ENCODE measurements at places on chromosomes 4 and X. TPM values are rescaled to one million over a fixed set of nuclear protein-coding genes. Genes with fewer than 3 reads are reported as not detected.

DNA sequence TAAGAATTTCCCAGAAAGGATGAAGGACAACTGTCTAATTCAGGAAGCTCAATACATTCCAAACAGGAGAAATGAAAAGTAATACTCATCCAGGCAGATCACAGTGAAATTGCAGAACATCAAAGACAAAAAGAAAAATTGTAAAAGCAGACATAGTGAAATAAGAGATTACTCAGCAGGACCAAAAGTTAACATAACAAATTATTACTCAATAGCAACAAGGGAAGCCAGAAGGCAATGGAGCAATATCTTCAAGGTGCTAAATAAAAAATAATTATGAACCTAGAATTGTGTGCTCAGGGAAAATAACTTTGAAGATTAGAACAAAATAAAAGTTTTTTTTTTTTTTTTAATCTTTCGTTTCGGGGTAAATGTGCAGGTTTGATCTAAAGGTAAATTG, 30.5 kb upstream of the ENPP6 start:
- no peak for DNase-seq

GRCh38 chr4:183610613-183611012, 48.4 kb downstream of the RWDD4 start:
- DNase-seq, result no peak

The F11 gene
- total RNA-seq, result not detected

The NIPAL1 gene
- total RNA-seq, result 2.4 TPM

DNA sequence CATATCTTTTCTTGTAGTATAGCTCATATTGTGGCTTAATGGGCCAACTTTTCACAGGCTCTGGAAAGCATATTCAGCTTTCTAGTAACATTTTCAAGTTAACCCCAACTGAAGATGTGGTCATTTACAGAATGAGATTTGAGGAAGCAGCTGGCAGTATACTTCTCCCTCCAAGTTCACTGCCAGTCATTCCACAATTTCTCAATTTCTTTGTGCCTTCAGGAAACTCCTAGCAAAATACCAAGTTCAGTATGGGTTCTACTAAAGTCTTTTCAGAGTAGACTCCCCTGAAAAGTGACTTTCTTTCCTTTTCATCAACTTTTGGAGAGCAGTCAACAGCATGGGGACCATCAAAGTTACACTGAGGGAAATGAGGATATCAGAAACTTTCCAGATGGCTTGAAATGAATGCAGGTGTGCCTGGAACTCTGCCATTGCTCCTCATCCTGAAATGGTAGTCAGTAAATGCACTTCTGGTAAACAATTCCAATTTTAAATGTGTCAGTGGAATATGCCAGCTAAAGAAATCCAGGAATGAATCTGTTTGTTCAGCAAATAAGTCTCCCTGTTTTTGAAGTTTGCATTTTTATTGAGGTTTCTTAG, 81.5 kb upstream of the TEX13D start:
- no peak for DNase-seq

GRCh38 chr4:88981993-88982392, 75.0 kb downstream of the FAM13A start:
- DNase-seq, result no peak

The OPN1MW3 gene
- total RNA-seq, result not detected

The VCX gene
- not detected for total RNA-seq

The GPC4 gene
- total RNA-seq, result 1.2 TPM

DNA sequence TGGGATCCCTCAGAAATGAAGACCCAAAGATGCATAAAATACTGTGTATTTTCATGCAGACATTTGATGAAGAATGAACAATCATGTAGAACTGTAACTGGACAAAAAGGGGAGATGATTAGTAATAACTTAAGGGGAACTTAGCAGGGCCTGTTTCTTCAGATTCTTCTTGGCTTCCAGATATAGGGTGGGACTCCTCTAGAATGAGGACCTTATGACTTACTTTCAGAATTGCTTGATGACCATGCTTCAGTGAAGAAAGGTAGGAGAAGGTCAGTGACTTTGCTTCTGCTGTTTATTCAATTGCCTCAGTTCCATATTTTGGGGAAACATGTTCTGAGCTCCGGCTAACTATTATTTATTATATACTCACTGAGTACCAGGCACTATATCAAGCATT, 580.8 kb downstream of the CENPC start:
- no peak for DNase-seq

- DNase-seq, result no peak
Observed at GRCh38 chrX:48910926-48911411, 477 bp downstream of the SLC35A2 start.

The AFM gene
- total RNA-seq, result not detected

GRCh38 chr4:77203380-77204197, 46.6 kb downstream of the CCNG2 start:
- DNase-seq, result peak; percentile 28

DNA sequence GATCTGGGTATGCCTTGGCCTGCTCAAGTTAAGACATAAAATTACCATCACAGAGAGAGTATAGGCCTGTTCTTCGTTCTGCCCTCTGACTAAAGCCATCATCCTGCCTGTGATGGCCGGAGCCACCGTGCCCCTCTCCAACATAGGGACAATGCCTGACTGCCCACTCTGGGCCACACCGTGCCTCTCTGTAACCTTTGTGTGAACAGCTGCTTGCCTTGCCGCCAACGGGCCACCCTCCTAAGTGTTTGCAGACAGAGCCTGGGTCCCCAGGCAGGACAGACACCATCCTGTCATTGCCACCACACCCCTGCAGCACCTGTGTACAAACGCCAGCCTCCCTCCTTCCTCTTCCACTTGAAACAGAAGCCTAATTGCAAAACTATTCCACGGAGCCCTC, 298.7 kb upstream of the TENM3 start:
- no peak for DNase-seq

The ZNF630 gene
- total RNA-seq, result 8.6 TPM

The MSL3 gene
- 38.3 TPM for total RNA-seq

DNA sequence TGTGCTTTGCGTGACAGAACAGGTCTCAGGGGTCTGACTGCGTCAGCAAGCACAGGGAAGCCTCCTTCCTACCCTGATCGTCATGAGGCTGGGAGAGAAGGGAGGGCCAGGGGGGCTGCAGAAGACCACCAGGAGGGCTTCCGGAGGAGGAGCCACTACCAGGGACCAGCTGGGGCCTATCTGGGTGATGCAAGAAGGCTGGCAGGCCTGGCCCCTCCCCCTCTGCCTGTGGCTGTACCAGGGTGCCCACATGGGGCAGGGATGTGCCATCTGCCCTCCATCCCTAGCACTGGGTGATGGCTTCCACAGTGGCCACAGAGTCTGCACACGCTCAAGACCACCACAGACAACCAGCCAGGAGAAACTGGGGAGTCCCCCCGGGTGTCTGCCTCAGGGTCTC, 116.4 kb upstream of the NKX1-1 start:
- no peak for DNase-seq

- DNase-seq, result no peak
Observed at GRCh38 chr4:56633486-56633885, 47.6 kb downstream of the HOPX start.

GRCh38 chrX:9912351-9913145, 54.6 kb upstream of the CLDN34 start:
- DNase-seq, result no peak

GRCh38 chrX:79728421-79728820, 286.1 kb upstream of the TBX22 start:
- no peak for DNase-seq

DNA sequence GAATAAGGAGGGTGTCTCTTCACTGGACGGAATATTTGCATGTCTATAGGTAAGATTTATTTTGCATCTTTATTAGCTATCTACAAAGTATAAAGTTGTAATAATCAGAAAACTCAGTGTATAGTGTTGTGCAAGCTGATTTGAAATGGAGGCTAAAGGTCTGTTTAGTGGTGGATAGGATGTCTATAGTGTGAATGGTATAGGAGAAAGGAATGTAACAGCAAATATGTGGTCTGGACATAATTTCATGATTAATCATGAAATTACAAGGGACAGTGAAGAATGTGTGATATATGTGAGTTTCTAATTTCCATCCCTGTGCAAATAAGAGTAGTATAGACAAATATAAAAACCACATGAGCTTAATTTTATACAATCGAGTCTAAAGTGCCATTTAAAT, 79.3 kb upstream of the CAMK2D start:
- DNase-seq, result no peak

DNA sequence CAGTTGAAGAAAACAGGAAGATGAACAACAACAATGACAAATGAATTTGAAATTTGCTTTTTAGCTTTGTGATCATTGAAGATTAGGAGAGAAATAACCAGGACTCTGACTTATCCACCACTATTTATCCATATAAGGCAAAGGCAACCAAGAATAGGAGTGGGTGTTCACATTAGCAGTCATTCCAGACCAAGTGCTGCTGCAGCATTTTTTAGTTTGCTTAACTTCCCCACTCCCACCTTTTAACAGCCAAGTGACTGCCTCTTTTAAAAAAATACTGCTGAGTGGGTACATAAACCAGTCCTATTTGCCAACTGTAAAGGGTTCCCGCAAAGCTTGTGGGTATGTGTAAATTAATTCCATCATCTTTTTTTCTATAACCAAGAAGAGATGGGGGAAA, 230.9 kb downstream of the IQCM start:
- no peak for DNase-seq

- no peak for DNase-seq
Observed at GRCh38 chr4:1276984-1277383, 12.7 kb upstream of the MAEA start.

- DNase-seq, result no peak
Observed at GRCh38 chrX:147838465-147839131, 73.1 kb upstream of the FMR1 start.

The GABRB1 gene
- total RNA-seq, result 85.6 TPM

The PWWP3B gene
- 1.2 TPM for total RNA-seq

GRCh38 chr4:182126603-182127002, 116.6 kb upstream of the TENM3 start:
- DNase-seq, result no peak

The CCDC149 gene
- total RNA-seq, result 16.3 TPM

- peak; percentile 70 for DNase-seq
Observed at GRCh38 chr4:112231779-112232713, at the start of gene AP1AR. AP1AR (plus strand) TSS chr4:112231787; CDS start chr4:112232092, 305 bp downstream.

The MAGEA12 gene
- total RNA-seq, result not detected

- DNase-seq, result no peak
Observed at GRCh38 chrX:34734383-34734782, 77.3 kb upstream of the TMEM47 start.

DNA sequence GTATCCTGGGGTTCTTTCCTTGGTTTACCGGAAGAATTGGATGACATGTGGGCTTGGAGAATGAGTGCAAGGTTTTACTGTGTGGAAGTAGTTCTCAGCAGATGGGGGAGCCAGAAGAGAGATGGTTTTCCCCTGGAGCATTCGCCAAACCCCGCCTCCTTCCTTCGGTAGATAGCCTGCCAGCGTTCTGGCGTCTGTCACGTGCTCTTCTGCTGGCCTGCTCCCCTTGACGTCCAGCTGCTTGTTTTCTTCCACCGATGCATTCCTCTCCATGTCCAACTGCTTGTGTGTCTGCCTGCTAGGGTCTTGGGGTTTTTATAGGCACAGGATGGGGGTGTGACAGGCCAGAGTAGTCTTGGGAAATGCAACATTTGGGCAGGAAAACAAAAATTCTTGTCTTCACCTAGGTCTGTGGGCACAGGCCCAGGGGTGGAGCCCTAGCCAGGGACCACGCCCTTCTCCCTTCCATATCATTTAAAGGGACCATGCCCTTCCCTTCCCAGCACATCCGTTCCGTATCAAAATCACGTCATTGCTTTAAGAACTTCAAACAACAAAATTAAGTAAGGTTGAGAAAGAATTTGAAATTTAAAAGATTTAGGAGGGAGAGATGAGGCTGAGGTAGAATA, 538.7 kb upstream of the SMIM31 start:
- DNase-seq, result no peak

GRCh38 chr4:122542411-122543236, 78.2 kb downstream of the IL21 start:
- DNase-seq, result no peak

DNA sequence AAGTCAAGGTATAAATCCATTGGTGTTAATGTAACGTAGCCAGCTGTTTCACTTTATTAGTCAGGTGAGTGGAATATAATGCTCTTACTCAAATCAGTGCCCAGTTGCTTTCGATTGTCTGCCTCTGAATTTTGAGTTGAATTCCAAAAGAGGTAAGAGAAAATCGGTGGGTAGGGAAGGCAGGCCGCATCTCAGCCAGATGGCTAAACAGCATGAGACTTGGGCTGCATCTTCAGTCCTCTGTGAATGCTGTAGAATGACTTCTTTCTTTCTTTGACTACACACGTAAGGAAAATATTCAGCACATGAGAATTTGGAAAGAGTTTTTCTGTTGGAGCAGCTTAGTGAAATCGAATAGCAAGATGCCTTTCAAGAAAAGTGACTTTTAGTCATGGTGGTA, 49.5 kb downstream of the TSPAN7 start:
- no peak for DNase-seq

DNA sequence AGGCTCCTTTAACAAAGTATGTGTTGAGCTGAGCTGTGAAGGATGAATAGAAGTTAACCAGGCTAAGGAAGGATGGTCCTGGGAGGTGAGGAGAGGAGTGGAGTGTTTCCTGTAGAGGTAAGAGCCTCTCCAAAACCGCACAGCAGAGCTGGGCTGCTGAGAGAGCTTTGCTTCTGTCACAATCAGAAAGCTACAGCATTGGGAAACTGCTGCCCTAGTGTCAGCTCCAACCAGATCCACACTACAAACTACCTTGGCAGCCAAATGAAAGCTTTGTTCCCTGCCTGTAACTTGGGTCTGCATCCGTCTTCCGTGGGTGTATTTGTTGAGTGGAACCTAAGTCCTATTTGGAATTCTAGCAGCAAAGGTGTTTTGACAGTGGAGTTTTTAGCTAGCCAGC, 91.8 kb downstream of the REPS2 start:
- no peak for DNase-seq

The BEX5 gene
- total RNA-seq, result 55.4 TPM

GRCh38 chrX:127877318-127877717, 174.9 kb downstream of the ACTRT1 start:
- no peak for DNase-seq

The AKAP14 gene
- not detected for total RNA-seq

The FRAS1 gene
- total RNA-seq, result 13.0 TPM

- no peak for DNase-seq
Observed at GRCh38 chr4:38283724-38284123, 323.5 kb downstream of the PTTG2 start.

The CAMK2D gene
- total RNA-seq, result 69.7 TPM

DNA sequence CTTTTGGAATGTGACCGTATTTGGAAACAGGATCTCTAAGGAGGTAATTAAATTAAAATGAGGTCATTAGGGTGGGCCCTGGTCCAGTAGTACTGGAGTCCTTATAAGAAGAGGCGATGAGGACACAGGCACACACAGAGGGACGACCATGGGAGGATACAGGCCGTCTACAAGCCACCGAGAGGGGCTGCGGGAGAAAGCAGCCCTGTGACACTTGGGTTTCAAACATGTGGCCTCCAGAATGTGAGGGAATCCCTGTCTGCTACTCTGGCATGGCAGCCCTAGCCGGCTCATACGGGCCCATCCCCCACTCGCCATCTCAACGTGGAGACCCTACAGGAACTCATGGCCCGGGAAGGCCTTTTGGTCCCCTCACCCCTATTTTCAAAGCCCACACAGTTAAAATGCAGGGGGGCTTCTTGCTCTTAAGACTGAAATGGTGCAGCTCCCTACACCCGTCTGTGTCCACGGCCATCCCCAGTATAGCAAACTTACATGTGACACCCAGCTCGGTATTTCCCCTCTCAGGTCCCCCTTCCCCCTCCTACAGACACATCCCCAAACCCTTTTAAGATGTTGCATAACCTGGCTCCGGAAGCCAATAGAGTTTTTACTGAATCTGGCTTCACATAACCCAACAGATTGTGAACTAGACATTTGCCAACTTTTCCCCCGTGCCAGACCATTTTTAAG, 124.1 kb upstream of the TBL1X start:
- DNase-seq, result no peak

The NEXMIF gene
- total RNA-seq, result 51.4 TPM

All from frontal cortex (tissue), 4 donors.